A549 treated with Hydrocortisone at 1 μM for 4 hours (cell line): ENCODE measurements at places on chromosomes 7 and 10. TPM values are rescaled to one million over a fixed set of nuclear protein-coding genes. Genes with fewer than 3 reads are reported as not detected.

SPDYE18 gene
- total RNA-seq, result 0.15 to 0.24 TPM in 2 of 5 replicates, not detected in the others

JCAD gene
- 15.6 to 24.1 TPM (median 17.9 TPM) in 5 replicates for total RNA-seq

OR9A2 gene
- total RNA-seq, result not detected in 5 replicates

CTAGE4 gene
- total RNA-seq, result 0.03 TPM in 1 of 5 replicates, not detected in the others

TMEM176A gene
- total RNA-seq, result not detected in 5 replicates

EMX2 gene
- not detected in 5 replicates for total RNA-seq

BMPER gene
- 4.2 to 8.5 TPM (median 4.4 TPM) in 5 replicates for total RNA-seq

GSTO2 gene
- 1.7 to 2.4 TPM (median 1.9 TPM) in 5 replicates for total RNA-seq

SLC16A12 gene
- 0.43 to 0.89 TPM (median 0.55 TPM) in 5 replicates for total RNA-seq
